ENCODE measurements at places on chromosomes 5 and 9.
A peak's percentile ranks its signal among the peaks of the same experiment; 100 is the strongest.

DNA sequence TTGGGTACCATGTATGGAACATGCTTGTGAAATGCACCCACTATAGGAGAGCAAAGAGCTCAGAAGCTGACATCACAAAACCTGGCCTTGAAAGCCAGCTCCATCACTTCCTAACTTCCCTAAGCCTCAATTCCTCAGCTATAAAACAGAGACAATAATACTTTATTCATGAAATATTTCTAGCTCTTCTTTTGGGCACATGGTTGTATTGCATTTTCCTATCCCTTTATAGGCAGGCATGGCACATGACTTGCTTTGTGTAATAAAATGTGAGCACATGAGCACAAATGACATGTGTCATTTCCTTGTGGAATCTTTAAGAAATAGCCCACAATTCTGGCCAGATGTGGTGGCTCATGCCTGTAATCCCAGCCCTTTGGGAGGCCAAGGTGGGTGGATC is 18.5 kb downstream of the ZNF366 start:
- DNase-seq, result no peak

- peak; percentile 17 for DNase-seq
These were observed 72.1 kb upstream of the ARAP3 start for GRCh38 chr5:141753971-141754713.

GRCh38 chr9:87212605-87213021 is 265.3 kb upstream of the GAS1 start:
- peak; percentile 20 for DNase-seq

GRCh38 chr5:128228008-128228407 is 144.4 kb downstream of the SLC12A2 start:
- peak; percentile 90 for DNase-seq

DNA sequence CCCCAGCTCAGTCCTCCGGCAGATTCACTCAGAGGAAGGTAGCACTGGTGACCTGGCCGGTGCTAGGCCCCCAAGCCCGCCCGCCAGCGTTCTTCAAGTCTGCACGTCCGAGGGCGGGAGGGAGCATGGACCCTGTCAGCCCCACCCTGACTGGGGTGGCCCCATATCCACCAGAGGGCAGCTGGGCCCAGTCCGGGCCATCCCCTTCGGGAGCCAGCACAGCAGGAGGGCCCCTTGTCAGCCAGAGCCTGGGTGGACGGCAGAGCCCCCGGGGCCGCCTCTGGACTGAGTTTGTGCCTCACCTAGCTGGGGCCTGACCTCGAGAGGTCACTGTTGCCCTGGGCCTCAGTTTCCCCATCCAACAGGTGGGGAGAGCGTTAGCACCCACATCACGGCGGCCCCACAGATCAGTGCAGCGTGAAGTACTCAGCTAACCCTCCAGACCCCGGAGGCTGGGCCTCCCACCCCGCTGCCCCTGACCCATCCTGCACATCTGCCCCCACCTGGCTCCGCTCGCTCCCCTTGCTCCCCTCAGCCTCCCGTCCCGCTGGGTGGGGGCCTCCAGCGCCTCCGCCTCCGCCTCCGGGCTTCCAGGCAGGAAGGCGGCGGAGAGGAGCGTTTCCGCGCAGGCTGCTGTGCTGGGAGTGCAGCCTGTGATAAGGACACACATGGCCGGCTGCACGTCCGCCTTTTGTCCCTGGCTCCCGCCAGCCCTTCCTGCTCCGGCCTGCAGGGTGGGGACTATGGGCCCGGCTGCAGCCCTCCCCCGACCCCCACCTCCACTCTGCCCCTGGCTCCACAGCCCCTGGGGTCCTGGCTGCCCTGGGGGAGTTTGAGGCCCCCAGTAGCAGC is 16.6 kb upstream of the EGFL7 start:
- no peak for DNase-seq

DNA sequence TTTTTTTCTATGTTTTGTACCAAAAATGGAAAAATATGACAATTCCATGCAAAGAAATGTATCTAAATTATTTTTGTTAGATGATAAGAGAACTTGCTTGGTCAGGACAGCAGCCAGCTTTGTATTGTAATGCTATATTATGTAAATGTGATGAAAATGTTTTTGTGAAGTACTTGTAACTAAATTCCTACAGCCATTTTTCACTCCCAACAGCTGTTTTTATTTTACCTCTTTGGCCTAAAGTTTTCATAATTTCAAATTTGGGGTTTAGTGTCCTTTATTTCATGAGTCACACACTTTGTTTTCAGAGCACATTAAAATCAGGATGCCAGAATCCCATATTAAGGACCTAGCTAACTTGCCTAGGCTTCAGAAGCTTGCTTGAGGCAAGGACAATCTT is 64.1 kb downstream of the WDR41 start:
- no peak for DNase-seq

- no peak for DNase-seq
These were observed 148.8 kb downstream of the MACIR start for GRCh38 chr5:103407402-103407801.

DNA sequence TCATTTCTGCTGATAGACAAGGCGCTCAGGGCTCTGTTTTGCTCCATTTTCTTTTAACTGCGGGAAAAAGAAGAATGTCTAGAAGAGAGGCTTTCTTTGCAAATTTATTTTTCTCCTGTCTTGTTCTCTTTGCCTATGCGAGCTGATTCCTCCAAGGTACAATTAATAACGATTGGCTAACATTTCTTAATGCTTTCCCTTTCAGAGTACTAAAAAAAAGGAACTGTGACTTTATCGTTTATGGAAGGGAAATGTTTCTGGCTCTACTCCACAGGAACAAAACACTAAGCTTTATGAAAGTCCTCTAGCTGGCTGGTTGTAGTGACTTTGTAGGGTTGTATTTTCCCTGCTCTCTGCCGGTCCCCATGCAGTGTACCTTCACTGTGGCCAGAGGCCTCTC is 11.7 kb downstream of the NSG2 start:
- DNase-seq, result no peak

DNA sequence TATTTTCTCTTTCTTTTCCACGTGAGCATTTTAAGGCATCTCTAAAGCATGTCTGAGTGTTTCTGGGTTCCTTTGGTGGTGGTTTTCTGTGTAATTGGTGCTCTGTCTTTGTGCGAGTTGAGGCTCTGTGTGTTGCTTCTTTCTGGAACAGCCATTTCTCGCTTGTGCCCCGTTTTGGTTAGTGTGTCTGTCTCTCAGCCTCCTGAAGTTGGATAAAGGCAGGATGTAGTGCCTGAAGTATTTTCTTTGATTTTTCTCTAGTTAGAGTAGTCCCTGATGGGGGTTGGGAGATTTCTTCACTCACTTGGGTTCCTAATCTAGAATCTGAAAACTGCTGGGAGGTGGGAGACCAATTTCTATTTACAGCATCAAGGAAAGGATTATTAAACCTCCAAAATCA is 129.7 kb upstream of the TMEM161B start:
- DNase-seq, result no peak

DNA sequence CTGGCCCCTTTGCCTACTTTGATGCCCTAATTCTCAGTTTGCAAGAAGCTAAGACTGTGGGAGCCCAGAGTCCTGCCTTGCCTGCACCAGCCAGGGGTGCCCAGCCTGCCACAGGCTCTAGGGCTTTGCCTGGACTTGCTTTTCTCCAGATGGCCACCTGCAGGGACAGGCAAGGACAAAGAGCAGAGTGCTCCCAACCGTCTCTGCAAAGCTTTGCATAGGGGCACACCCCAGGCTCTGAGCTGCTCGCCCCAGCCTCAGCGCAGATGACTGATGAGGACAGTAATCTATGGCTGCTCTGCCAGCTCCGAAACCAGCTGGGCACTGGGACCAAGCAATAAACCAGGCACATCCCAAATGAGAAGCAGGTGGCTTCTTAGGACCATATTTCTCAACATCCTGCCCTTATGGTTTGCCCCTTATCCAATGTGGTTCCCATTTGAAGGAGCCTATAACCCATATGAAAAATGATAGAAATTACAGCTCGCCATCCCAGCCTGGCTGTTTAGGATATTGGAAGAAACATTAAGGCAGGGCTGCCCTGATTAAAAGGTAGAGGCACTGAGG is 25.4 kb upstream of the TCF7 start:
- DNase-seq, result no peak

GRCh38 chr9:134716067-134716466 is 74.5 kb downstream of the COL5A1 start:
- DNase-seq, result no peak

- no peak for DNase-seq
These were observed 37.2 kb downstream of the DAB2IP start for GRCh38 chr9:121688681-121689080.

DNA sequence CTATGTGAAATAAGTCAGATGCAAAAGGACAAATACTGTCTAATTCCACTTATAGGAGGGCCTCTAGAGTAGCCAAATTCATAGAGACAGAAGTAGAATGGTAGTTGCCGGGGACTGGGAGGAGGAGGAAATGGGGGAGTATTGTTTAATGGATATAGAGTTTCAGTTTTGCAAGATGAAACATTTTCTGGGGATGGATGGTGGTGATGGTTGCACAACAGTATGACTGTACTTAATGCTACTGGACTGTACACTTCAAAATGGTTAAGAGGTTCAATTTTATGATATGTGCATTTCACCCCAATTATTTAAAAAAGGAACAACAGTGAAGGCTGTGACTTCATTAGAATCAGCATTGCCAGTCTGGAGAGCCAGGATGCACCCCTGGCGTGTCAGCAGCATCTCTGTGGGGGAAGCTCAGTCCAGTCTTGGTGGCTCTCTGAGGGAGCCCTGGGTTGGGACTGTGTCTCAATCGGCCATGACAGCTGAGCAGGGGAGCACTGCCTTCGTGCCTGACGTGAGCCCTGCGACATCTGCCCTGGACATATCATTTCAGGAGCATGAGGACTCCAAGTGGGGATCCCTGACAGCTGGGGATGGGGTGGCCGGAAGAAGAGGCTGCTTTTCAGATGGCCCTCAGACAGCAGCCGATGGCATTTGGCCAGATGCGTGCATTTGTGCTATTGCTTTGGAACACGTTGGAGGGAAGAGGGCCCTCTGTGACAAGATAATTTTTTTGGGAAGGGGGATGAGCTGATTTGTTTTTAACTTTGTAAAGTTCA is 130.8 kb upstream of the STC2 start:
- peak; percentile 83 for DNase-seq

DNA sequence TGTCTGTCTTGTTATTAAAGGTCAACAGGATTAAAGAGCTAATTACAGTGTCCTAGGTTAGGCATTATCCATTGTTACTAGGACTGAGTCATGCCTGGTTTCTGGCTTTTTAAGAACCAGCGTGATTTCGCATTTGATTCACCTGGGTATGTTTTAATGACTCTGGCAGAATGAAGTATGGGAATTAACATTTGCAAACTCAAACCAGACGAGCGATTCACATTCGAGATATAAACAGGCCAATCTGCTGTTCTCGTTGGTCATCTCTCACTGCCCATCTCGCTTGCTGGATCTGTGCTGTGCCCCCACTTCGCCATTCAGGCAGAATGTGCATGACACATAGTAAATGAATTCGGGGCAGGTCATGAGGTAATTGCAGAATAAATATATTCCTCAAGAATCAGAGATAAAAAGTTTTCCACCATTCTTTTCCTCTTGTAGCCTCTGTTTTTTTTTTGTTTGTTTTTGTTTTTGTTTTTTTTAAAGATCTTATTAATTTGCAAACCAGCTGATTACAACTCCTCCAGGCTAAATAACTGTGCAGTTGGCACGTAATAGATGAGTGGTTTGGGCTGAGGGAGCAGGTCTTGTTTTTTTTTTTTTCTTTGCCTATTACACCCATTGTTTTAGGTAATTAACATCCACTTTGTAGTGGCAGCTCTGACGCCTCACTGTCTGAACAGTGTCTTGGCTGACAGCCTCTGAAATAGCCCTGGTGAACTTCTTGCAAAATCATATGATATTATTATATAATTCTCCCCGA is 313.5 kb upstream of the MSX2 start:
- DNase-seq, result no peak

GRCh38 chr9:129365196-129365595 is 187.1 kb upstream of the IER5L start:
- no peak for DNase-seq

GRCh38 chr5:111856876-111857466 is 100.0 kb upstream of the NREP start:
- DNase-seq, result no peak

DNA sequence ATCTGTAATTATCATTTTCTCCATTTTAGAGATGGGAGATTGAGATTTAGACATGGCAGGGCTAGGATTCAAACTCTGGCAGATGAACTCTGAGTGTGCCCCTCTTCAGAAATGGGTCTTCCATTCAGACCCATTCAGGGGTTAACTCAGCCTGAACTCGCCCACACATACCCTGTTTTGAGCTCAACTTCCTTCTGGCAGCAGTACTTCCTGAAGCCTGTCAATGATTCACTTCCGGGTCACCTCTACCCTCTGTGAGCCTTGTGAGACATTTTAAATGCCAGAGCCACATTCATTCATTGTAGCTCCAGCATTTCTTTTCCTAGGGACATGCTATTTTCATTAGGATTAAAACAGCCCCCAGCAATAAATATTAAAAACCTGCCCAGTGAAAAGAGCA is 209.3 kb upstream of the SLC24A2 start:
- peak; percentile 74 for DNase-seq

GRCh38 chr5:57494104-57495098 is 11.8 kb upstream of the ACTBL2 start:
- DNase-seq, result peak; percentile 98

DNA sequence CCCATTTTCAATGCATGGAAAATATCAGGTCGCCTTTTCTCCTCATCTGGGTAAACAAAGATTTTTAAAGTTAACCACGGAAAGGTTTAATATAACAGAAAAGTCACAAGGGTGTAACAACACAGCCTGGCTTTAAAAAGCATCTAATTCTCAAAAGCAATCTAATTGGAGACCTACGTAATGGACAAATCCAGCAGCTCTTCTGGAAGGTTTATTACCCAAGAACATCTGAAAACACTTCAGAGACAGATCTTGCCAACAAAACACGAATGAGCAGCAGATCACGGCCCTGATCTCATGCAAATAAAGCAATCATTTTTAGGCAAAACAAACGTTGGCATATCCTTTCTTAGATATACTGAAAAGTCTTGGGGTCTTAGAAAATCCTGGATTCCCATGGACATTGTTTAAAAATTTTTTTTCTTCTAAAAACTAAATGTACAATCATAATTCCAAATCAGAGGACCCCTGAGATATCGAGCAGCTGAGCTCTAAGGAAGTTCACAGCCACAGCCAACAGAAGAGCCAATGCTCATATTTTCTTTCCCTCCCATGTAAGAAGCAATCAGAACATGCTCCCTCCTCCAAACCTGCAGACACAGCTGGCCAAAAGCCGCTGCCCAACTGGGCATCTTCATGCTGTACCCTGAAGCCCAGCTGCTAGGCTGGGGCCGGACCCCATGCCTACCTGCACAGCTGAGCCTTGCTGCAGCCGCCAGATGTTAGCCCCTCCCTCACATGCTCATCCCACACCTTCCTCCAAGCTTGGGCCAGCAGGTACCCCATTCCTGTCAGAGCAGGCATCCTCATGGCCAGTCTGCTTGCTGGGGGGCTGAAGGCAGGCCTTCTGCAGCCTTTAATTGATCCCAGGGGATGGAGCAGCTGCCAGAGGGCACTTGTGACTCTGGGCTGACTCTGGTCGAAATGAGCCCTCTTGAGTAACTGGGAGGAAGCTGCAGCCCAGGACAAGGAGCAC is 11.2 kb downstream of the ANKS6 start:
- no peak for DNase-seq
